ENCODE measurements at places on chromosomes 2 and 18.

DNA sequence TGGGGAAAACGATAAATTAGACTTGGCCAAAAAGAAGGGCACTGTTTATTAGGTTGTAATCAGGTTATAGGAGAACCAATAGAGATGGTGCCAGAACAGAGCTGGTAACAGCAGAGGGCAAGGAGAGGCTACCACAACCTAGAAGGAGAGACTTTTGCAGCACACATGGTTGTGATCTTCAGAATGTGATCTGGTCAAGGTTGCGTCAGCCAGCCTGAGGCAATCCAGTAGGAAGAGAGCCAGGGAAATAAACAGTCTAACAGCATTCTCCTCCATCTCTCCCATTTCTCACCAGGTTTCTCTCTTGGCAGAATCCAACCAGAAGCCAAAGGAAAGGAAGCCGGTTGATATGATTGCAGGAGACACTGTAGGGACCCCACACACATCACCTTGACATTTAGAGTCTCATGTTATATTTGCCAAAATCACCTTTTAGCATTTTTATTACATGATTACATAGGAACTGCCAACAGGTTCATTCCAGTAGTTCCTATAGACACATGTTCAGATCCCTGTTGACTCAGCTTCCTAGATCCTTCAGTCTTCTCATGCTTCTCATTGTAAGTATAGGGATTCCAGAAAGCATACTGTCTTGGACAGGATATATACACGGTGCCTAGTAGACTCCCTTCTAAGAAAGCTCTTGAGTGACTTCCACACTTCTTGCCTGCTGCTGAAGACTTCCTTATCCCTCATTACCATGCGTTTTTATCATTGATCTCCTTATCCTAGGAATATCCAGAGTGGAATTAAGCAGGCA lies 17.6 kb upstream of the SPATS2L start:
- DNase-seq, result no peak

DNA sequence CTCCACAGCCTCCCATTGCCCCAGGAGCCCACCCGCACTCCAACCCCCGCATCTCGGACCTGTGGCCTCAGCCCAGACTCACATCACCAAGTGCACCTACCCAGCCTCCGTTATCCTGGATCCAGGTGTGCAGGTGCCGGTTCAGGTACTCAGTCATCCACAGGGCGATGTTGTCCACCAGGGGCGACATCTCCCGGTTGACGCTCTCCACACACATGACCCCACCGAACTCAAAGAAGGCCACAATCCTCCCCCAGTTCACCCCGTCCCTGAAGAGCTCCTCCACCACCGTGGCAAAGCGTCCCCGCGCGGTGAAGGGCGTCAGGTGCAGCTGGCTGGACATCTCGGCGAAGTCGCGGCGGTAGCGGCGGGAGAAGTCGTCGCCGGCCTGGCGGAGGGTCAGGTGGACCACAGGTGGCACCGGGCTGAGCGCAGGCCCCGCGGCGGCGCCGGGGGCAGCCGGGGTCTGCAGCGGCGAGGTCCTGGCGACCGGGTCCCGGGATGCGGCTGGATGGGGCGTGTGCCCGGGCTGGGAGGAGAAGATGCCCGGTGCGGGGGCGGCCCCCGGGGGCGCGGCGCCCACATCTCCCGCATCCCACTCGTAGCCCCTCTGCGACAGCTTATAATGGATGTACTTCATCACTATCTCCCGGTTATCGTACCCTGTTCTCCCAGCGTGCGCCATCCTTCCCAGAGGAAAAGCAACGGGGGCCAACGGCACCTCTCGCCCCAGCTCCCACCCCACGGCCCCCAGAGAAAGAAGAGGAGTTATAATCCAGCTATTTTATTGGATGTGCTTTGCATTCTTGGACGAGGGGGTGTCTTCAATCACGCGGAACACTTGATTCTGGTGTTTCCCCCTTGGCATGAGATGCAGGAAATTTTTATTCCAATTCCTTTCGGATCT lies 1.3 kb downstream of the BCL2 start:
- DNase-seq, result peak; percentile 58

DNA sequence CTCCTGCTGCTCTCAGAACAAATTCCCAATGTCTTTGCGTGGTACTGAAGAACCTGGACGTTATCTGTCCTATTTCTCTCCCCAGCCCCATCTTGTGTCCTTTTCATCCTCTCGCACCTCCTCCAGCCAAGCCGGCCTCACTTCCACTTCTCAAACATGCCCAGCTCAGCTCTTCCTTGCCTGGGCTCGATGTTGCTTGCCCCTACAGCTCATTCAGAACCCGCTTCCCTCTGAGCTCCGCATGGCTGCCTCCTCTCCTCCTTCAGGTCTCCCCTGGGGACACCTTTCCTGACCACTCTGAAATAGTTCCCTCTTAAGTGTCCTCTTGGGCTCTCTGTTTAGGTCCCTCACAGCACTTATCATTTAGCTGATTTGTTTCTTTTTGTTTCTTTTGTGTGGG lies 6.7 kb upstream of the SMARCAL1 start:
- DNase-seq, result no peak

- DNase-seq, result no peak
These were observed 32.1 kb downstream of the RAB1A start for GRCh38 chr2:65097844-65098243.

DNA sequence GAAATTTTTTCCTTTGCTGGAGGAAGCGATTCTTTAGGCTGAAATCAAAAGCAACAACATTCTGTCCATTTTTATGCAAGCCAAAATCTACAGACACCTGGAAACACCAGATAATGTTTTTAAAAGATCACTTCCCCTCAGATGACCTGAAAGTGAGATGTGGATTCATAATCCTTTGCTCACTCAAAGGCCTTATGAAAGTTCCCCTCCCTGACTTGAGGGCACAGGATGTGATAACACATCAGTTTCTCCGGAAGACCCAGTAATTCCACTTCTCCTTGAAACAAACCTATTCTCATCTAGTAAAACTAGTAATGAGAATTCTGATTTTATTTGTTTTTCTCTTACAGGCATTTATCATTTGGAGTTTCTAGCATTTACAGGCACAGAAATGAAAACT lies 218.3 kb upstream of the RND3 start:
- no peak for DNase-seq

GRCh38 chr2:229672021-229672420 lies 42.3 kb downstream of the DNER start:
- DNase-seq, result no peak

GRCh38 chr2:106579750-106580197 lies 92.6 kb downstream of the CD8B2 start:
- no peak for DNase-seq

- no peak for DNase-seq
These were observed 26.0 kb upstream of the ATOH8 start for GRCh38 chr2:85727798-85728197.

GRCh38 chr18:8525692-8526091 lies 83.5 kb upstream of the RAB12 start:
- no peak for DNase-seq

- no peak for DNase-seq
These were observed 1404.3 kb downstream of the SUCLG1 start for GRCh38 chr2:83054751-83055150.

- no peak for DNase-seq
These were observed 485.2 kb downstream of the EIPR1 start for GRCh38 chr2:2892378-2892777.

GRCh38 chr2:8343031-8343430 lies 338.8 kb upstream of the ID2 start:
- DNase-seq, result no peak

GRCh38 chr18:29041976-29042375 lies 865.0 kb upstream of the CDH2 start:
- no peak for DNase-seq

DNA sequence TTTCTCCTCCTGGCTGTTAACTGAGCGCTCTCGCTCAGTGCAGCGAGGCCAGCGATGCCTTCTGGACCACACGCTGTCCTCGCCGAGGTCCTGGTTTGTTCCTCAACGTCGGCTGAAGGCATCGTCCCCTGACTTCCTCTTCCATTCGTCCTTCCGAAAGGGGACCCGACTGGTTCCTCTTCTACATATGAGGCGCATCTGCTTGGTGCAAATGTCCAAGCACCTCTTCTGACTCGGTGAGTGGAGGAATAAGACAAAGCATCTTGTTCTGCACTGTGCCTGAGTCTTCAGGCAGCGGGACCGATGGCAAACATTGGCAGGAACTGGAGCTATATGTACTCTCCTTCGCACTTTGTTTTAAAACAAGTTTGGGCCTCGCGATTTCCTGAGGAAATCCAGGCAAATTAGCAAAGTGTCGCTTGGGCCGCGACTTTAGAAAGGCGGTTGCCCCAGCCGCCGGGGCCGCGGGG lies 621 bp upstream of the KCNS3 start:
- DNase-seq, result peak; percentile 24

DNA sequence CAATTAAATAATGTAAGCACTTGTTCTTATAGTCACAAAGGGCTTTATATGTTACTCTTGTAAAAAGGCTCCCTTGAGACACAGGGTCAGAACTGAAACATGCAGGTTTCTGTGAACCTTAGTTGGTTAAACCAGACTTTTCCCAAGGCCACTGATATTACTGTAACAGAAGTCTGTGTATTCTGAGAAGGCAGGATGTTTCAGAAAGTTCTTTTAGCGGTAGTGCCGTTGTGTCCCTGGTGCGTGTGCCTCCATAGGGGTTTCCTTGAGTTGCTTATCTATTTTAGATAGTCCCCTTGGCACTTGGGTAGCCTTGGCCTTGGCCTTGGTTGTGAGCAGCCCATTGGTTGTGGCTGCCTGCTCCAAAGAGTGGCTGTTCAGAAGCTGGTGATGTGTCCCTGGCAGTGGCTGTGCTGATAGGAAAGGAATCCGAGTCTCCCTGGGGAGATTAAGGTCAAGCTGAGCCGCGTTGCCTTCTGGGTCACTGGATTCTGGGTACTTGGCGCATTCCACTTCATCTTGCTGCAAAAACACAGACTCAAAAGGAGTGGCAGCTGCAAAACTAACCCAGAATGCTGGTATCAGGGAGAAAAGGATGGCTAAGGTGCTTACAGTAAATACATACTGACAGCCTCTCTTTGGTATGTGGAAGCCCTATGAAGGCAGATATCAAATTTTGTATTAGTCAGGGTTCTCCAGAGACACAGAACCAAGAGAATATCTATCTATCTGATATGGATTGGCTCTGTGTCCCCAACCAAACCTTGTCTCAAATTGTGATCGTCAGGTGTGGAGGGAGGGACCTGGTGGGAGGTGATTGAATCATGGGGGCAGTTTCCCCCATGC lies 69.7 kb downstream of the FHOD3 start:
- no peak for DNase-seq

- no peak for DNase-seq
These were observed 3.0 kb upstream of the REG1A start for GRCh38 chr2:79116997-79117928.

DNA sequence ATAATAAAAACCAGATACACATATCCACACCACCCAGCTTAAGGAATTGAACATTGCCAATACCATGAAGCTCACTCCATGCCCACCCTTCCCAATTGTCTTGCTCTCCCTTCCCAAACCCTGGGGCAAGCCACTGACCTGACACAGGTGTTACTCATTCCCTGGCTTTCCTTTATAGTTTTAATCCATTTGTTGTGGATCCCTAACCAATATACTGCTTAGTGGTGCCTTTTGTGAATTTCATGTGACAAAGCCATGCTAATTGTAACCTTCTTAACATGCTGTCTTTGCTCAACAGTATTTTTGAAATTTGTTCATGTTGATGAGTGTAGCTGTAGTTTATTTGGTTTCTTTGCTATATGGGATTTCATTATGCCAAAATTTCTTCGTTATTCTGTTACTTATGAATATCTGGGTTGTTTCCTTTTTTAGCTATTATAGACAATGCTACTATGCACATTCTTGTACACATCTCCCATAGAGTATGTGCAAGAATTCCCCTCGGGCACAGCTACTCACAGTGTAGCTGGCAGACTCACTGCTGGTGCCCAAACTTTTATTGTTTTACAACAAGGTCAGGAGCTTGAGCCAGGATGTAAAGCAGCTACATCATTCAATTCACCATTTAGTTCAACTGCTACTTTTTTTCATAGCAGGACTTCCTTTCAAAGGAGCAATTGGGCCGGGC lies 90.8 kb upstream of the ATL2 start:
- DNase-seq, result no peak

DNA sequence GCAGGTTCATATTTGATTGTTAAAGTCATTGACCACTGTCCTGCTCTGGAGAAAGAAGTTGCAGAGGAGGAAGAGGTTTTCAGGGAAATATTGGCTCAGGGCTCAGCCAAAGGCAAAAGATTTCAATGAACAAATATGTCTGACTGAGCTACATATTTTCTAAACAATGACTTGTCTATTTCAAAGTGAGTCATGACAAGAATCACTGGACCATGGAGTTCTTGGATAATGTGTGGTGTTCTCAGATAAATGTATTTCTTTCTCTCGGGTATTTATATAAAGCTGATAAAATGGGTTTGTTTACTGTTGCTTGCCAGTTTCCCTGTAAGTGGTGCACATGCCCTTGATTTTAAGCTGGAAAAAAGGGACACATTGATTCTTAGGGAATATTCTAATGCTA lies 34.3 kb upstream of the RMP24 start:
- no peak for DNase-seq

GRCh38 chr18:77512152-77512551 lies 262.5 kb downstream of the GALR1 start:
- no peak for DNase-seq

- DNase-seq, result no peak
These were observed 362.7 kb upstream of the SLC8A1 start for GRCh38 chr2:40814616-40815015.

GRCh38 chr2:45182667-45183295 lies 173.5 kb upstream of the SIX2 start:
- no peak for DNase-seq

GRCh38 chr2:55958756-55959155 lies 35.2 kb upstream of the EFEMP1 start:
- DNase-seq, result no peak

- no peak for DNase-seq
These were observed 11.2 kb downstream of the RELCH start for GRCh38 chr18:62198259-62198658.

- no peak for DNase-seq
These were observed 297.5 kb upstream of the RGPD4 start for GRCh38 chr2:107529146-107529545.

DNA sequence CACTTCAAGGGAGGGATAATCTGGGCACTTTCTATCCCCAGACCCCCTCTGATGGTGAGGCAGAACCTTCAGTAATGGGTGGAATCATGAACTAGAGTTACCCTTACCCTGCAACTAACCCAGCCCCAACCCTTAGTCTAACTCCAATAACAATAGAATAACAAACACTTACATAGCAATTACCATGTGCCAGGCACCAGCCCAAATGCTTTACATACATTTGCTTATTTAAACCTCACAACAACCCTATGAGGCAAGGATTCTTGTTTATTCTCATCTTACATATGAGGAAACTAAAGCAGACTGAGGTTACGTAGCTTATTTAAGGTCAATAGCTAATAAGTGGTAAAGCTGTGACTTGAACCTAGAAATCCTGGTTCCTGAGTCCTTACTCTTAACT lies 132.8 kb downstream of the CYP26B1 start:
- no peak for DNase-seq

- no peak for DNase-seq
These were observed 245.6 kb downstream of the NRXN1 start for GRCh38 chr2:50786345-50786744.

Measured in GM12892 (cell line).